ENCODE measurements at places on chromosomes 2 and 18. TPM values are rescaled to one million over a fixed set of nuclear protein-coding genes. Genes with fewer than 3 reads are reported as not detected.
A peak's percentile ranks its signal among the peaks of the same experiment; 100 is the strongest.

Gene CTNNA2
- total RNA-seq: not detected

Gene CCDC85A
- 2.6 TPM for total RNA-seq

Gene TMEM247
- total RNA-seq: not detected

Gene CYP27C1
- total RNA-seq: not detected

Gene PLA2R1
- total RNA-seq: 5.8 TPM

Gene TEKT4
- not detected for total RNA-seq

Gene PKP4
- total RNA-seq: 119 TPM

Gene DNAH6
- 1.3 TPM for total RNA-seq

DNA sequence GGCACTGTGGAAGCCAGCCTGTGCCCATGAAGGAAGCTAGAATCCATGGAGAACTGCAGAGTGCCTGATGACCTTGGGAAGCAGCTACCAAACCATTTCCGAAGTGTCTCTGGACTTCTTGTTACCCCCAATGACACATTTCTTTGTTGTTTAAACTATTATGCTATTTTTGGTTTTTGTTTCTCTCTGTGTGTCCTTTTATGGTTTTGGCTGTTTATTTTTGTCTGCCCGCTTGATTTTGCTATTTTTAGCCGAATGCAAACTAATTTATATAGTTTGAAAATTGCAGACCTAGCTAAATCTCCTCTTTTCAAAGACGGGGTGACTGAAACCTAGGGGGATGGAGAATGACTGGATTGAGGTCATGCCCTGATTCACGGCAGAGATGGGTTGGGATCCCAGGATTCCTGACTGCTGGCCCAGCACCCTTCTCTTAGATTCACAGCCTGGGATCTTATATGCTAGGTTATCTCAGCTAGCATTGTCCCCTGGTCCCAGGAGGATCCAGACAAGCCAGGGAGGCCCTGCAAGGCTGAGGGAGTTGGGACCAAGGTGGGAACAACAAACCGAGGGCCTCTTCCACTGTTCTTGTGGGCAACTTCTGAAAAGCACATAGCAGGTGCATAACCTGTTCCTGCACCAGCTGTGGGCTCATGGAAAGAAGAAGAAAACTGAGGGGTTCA, 116.3 kb upstream of the HAAO start:
- no peaks in the 10 kb centered on the region for H3K36me3 ChIP-seq
- no peak for DNase-seq
- no peaks in the 10 kb centered on the region for H3K27me3 ChIP-seq

DNA sequence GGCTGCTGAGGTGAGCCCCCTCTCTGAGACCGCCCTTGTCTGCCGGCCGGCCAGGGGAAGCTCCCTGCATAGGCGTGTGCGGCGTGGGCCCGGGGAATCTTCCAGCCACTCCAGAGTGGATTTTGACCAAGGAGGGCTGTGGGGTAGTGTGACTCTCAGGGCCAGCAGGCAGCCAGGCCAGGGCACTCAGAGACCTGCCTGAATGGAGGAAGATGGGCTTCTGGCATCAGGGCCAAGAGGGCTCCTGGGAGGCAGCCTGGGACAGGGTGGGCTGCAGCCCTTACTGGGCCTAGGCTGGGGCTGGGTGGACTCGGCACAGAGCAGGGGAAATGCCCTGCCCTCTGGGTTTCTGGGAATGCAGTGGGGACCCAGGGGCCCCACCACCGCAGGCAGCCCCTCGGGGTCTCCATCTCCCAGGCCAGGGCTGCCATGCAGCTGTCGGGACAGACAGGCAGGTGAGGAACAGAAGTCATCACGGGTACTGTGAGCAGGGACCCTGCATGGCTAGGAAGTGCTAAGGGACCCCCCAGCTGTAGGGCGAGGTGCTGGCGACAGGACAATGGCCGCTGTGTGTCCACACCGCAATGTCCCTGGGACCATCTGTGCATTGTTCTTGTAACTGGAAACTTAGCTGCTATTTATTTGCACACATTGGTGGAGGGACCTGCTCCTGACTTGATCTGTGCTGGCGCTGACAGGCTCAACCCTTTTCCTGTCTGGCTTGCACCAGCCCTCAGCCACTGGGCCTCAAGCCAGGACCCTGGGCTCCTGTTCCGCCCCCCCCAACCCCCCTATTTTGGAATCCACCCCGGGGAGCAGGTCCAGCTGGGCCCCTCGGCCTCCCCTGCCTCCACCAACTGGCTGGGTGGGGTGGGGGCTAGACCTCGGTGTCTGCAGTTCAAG, 4.1 kb downstream of the PDCD1 start:
- peaks cover 36% of the 10 kb centered on the region for H3K27me3 ChIP-seq
- H3K27ac ChIP-seq: no peak overlapping the region
- H3K4me1 ChIP-seq: no peaks in the 10 kb centered on the region
- DNase-seq: no peak
- H3K36me3 ChIP-seq: no peaks in the 10 kb centered on the region
- no peak overlapping the region for H3K4me3 ChIP-seq

DNA sequence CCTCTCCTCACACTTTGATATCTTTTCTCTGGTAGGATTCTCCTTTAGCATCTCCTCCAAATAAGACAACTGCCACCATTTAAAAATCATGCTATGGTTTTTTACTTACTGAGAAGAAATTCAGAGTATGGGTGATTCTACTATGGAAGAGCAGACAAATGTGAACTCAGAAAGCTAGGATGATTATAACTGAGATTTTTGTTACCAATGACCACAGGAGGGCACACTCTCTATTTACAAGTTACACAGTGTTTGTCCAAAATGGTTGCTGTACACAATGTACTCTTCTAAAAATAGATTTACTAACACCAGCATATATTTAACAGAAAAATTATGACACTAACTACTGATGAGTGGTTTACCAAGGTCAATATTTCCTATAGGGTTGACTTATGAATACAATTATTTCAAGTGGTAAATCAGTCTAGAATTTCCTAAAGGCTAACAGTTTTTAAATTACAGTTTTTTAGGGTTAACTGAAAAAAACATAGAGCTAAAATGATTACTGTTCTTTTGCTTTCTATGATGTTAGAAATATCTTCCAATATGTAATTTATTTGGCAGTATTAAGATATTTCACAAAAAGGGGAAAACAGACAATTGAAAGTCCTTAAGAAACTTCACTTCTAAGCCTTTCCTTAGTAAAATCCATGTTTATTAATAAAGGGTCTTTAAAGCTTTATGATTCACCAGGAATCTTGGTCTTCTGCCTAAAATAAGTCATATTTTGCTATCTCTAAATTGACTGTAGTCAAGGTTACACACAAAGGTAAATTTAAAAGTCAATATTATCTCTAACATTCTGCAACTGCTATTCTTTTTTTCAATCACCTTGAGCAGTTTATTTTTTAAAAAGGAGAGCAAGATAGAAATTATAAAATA, 57.2 kb downstream of the MAP4K3 start:
- no peak overlapping the region for H3K4me3 ChIP-seq
- no peak overlapping the region for H3K27ac ChIP-seq
- peak; percentile 17 for DNase-seq

GRCh38 chr2:130375291-130376266, 19.7 kb downstream of the PTPN18 start:
- H3K27ac ChIP-seq: peak overlapping the region; percentile 38
- no peaks in the 10 kb centered on the region for H3K27me3 ChIP-seq
- H3K36me3 ChIP-seq: peaks cover 38% of the 10 kb centered on the region
- H3K4me1 ChIP-seq: peaks cover 44% of the 10 kb centered on the region

- no peak overlapping the region for H3K27ac ChIP-seq
- DNase-seq: no peak
- H3K27me3 ChIP-seq: no peaks in the 10 kb centered on the region
- H3K4me3 ChIP-seq: no peak overlapping the region
- no peaks in the 10 kb centered on the region for H3K4me1 ChIP-seq
Measured at GRCh38 chr2:10557506-10558265, 109.6 kb upstream of the ODC1 start.

- H3K36me3 ChIP-seq: no peaks in the 10 kb centered on the region
- DNase-seq: no peak
- no peak overlapping the region for H3K4me3 ChIP-seq
- H3K27me3 ChIP-seq: no peaks in the 10 kb centered on the region
- H3K27ac ChIP-seq: no peak overlapping the region
- H3K4me1 ChIP-seq: no peaks in the 10 kb centered on the region
Measured at GRCh38 chr18:78519394-78520062, 460.1 kb upstream of the SALL3 start.

DNA sequence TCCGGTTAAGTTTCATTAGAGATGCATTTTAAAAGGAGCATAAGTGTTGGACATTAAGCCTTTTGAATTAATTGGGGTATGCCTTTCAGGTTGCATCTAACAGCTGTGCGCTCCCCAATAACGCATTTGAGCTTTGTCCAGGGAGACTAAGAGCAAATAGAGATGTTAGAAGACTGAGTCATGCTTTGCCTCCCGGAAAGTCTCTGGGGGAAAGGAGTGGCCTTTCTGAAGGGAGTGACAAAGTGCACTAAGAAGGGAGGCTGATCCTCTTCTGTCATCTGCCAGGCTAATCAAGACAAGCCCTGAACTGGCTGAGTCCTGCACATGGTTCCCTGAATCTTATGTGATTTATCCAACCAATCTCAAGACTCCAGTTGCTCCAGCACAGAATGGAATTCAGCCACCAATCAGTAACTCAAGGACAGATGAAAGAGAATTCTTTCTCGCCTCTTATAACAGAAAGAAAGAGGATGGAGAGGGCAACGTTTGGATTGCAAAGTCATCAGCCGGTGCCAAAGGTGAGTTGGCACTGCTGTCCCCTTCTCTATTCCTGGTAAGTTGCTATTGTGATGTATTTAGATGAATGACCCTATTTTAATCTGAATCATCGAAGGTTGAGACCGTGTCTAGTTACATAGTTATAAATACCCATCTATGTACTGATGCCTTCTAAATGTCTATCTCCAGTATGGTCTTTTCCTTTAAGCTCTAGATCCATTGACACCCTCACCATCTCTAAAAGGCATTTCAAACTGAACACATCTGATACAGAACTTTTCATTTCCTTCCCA, 12.1 kb downstream of the TTL start:
- no peaks in the 10 kb centered on the region for H3K4me1 ChIP-seq
- H3K27ac ChIP-seq: no peak overlapping the region
- H3K4me3 ChIP-seq: no peak overlapping the region

- no peak overlapping the region for H3K27ac ChIP-seq
- no peak for DNase-seq
- H3K4me1 ChIP-seq: peaks cover 4% of the 10 kb centered on the region
- no peak overlapping the region for H3K4me3 ChIP-seq
Measured at GRCh38 chr2:238502088-238502810, 75.5 kb downstream of the ASB1 start.

DNA sequence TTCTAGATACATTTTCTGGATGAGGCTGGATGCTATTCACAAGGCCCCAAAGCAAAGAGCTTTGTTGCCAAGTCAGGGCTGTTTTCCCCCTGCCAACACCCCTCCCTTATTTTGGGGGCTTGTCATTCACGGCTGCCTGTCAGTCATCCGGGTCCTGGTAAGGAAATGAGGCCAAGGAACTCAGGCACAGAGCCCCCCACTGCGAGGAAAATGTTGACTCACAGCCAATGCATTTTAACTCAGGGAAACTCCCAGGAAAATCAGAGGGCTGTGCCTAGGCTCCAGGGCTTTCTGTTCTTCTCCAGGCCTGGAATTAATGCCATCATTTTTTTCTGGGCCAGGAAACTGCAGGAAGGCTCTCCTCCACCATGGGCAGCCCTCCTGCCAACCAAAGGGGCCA, 241.1 kb downstream of the SMAD2 start:
- no peak for DNase-seq
- peaks cover 86% of the 10 kb centered on the region for H3K27me3 ChIP-seq
- H3K36me3 ChIP-seq: no peaks in the 10 kb centered on the region
- no peak overlapping the region for H3K27ac ChIP-seq
- no peak overlapping the region for H3K4me3 ChIP-seq
- H3K4me1 ChIP-seq: no peaks in the 10 kb centered on the region

All from Calu3 (cell line).